EH (cell line): ENCODE measurements at places on chromosomes 1 and 21.

- no peak for DNase-seq
Observed at GRCh38 chr1:151072224-151072623, 1.7 kb downstream of the GABPB2 start.

GRCh38 chr1:35062518-35063196 lies 16.5 kb upstream of the ZMYM1 start:
- DNase-seq: peak; percentile 45

- no peak for DNase-seq
Observed at GRCh38 chr1:166933633-166934032, 41.7 kb downstream of the ILDR2 start.

DNA sequence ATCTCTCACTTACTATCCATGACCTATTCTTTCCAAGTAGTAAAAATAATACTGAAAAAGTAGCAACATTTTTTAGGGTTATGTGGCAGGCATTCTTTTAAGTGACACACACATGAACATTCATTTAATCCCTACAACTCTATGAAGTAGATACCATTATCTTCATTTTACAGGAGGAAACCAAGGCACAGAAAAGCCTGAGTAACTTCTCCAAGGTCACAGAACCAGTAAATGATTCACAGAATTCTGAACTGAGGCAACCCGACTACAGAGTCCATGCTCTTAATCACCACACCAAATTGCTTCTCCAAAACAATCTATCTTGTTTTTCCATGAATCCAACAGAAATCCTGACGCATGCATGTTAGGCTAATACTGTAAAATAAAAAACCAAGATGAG lies 17.5 kb downstream of the FUBP1 start:
- DNase-seq: peak; percentile 47

GRCh38 chr1:205986861-205987260 lies 16.3 kb downstream of the RAB7B start:
- no peak for DNase-seq

DNA sequence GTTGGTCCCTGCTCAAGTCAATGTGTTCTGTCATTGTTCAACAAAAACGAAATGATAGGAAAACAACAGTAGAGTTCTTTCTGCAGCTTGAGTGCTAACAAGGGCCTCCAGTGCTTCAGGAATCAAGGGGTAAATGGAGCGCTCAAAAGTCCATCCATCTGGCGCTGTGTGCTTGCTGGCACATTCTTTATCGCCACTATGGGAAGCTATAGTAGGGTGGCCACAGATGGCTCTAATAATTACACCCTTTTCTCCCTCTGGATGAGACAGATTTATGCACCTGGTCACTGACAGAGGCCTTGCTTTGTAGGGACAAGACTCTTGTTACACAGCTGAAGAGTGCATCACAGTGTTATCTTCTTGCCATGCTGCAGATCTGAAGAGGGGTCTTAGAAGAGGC lies 136.0 kb downstream of the GDAP2 start:
- no peak for DNase-seq

GRCh38 chr1:190172651-190173430 lies 304.8 kb downstream of the BRINP3 start:
- no peak for DNase-seq

GRCh38 chr1:24286246-24287010 lies 32.7 kb upstream of the GRHL3 start:
- DNase-seq: no peak

DNA sequence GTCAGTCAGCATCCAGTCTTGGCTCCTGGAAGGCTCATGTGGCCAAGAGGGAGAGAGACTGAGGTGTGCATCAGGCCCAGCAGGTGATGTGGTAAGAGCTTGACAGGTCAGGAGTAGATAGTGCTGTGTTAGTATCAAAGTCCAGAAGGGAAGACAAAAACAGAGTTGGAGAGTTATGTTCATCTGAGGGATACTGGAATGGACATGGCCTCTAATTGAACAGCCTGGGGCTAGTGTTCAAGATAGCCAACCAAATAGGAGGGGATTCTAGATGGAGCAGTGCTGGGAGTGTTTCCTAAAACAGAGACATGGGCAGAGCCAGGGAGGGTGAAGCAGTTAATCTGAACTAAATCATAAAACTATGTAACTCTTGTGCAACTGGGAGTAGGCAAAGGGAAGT lies 120.7 kb upstream of the MARK1 start:
- peak; percentile 63 for DNase-seq

GRCh38 chr1:184836934-184837895 lies 82.6 kb upstream of the EDEM3 start:
- no peak for DNase-seq

- no peak for DNase-seq
Observed at GRCh38 chr1:247287460-247287859, 31.6 kb downstream of the VN1R5 start.

GRCh38 chr1:161962091-161962887 lies 61.4 kb downstream of the OLFML2B start:
- peak; percentile 94 for DNase-seq

- no peak for DNase-seq
Observed at GRCh38 chr1:30680879-30681278, 42.5 kb downstream of the MATN1 start.

- peak; percentile 54 for DNase-seq
Observed at GRCh38 chr21:36902793-36903192, 63.7 kb downstream of the HLCS start.

GRCh38 chr1:54695764-54696163 lies 19.9 kb upstream of the TTC4 start:
- no peak for DNase-seq

GRCh38 chr1:147641695-147642592 lies 28.4 kb downstream of the ACP6 start:
- peak; percentile 56 for DNase-seq

DNA sequence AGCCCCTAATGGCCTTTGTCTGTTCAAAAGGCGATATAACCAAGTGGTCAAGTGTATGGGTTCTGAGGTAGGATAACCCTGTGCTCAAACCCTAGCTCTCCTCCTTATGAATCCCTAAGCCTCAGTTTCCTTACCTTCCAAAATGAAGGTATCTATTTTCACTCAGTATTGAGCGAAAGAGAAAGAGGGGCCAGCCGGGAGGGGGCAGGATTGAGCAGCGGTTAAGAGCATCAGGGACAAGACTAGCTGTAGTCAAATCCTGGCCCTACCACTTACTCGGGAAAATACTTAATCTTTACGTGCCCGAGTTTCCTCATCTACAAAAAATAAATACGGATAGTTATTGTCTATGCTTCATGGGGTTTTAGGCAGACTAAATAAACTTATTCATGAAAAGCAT lies 25.7 kb downstream of the LY9 start:
- DNase-seq: no peak

DNA sequence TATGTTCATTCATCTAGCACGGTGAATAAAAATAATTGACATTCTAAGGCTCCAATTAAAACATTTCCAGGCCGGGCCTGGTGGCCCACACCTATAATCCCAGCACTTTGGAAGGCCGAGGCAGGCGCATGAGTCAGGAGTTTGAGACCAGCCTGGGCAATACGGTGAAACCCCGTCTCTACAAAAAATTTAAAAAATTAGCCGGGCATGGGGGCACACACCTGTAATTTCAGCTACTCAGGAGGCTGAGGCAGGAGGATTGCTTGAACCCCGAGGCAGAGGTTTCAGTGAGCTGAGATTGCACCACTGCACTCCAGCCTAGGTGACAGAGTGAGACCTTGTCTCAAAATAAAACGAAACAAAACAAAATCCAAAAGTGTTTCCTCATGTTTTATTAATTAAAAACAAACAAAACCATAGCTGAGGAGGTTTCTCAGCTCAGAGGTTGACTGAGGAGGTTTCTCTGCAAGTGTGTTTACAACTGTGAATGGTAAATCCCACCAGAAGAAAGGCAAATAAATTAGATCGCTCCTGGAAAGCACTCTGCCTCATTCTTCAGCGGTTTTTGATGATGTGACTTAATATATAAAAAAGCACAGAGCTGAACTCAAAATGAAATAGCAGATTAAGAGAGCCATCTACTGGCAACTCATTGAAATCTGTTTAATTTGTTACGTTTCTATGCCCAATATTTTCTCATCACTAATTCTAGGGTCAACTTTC lies 37.7 kb upstream of the ATG4C start:
- peak; percentile 69 for DNase-seq

DNA sequence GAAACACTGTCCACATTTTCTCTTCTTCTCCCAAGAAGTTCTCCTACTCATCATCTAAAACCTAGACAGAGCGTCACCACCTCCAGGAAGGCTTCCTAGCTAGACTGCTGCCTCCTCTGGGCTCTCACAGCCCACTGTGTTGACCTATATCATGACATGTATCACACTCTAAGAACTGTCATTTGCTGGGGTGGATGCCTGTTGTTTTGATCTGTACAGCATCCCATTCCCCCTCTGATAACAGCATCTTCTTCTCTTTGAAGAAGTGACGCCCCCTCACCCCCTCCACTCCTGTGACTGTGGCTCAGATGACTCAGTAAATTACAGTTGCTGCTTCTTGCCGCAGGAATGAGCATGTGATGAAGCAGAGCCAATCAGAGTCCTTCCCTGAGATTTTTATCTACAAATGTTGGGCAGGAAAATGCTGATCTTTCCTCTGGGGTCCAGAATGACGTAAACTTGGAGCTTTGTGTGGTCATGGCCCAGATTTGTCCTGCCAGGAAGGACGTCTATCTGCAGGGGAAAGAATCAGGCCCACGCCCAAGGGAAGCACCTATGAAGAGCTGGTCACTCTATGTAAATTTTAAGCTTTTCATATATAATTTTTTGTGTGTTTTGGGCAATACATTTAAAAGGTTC lies 28.0 kb upstream of the FOXO6 start:
- DNase-seq: peak; percentile 69
